ENCODE measurements at places on chromosomes 13 and 19.

- DNase-seq, result no peak
These were observed 113.2 kb downstream of the ESD start for GRCh38 chr13:46683676-46684260.

- DNase-seq, result no peak
These were observed 38.1 kb upstream of the ZNF766 start for GRCh38 chr19:52231154-52231910.

- no peak for DNase-seq
These were observed 2.5 kb upstream of the ECH1 start for GRCh38 chr19:38834104-38834490.

DNA sequence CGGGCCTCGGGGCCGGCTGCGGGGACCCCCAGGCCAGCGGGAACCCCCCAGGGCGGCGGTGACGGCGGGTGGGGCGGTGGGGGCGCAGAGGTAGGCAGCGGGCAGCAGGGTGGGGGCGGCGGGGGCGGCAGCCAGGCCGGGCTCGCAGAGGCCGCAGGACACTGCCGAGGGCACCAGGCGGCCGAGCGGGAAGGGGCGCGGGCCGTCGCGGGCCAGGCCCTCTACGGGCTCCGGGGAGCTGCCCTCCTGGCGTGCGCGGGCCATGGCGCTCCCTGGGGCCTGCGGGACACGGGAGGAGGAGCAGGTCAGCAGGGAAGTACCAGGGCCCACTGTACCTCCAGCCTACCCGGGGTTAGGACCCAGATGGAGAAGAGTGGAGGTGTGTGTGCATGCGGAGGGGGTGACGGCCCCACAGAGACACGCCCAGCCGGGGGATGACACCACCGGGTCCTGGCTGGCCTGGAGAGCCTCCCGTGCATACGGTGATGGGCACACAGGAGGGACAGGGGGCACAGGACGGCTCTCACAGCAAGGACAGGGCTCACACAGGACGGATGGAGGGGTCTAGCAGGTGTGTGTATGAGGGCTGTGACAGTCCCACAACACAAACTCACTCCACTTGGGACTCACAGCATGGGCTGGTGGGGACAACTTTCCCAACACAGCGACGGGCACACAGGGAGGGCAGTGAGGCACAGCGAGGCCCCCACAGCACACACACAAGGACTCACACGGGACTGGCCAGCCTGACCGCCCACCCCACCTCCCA is 2.6 kb downstream of the BBC3 start:
- DNase-seq, result peak; percentile 59

- DNase-seq, result no peak
These were observed 15.0 kb downstream of the ARHGEF7 start for GRCh38 chr13:111130116-111130508.

DNA sequence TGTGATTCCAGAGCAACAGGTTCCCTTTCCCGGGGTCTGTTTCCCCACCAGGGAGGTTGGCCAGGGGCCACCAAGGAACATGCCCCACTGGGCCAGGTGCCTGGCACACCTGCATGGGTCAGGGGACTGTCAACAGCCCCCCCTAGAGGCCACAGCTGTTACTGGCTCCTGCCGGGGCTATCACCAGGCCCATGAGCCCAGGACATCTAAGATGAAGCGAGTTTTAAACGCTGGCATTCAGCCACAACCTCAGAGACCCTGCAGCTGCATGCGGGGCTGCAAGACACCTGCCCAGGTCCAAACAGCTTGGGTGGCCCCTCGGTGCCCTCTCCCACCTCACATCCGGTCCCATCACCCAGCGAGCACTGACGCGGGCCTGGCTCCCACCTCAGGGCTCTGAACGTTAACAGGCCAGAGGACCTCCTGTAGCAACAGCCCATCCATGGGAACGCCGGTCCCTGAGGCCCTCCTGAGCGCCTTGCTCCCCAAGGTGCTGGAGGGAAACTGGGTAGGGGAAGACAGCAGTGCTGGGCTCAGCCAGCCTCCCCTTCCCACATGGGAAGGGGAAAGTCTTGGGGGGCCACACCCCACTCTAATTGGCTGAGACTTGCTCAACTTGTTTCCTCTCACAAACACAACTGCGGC is 12.0 kb downstream of the KHSRP start:
- DNase-seq, result peak; percentile 42

DNA sequence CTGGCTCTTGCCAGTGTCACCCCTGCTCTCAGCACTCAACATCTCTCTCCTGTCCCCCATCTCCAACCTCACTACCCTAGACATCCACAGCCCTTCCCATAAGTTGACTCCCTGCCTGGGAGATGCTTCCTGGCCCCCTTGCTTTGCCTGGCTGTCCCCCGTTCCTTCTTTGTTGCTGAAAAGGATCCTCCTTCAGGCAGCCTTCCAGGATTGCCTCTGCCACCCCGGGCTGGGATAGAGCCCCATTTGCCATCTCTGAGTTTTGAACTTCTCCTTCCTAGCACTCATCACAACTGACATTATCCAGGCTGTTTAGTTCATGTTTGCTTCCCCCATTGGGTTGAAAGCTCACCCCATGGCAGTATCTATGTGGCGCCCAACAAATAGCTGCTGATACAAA is 20.0 kb downstream of the CPAMD8 start:
- no peak for DNase-seq

DNA sequence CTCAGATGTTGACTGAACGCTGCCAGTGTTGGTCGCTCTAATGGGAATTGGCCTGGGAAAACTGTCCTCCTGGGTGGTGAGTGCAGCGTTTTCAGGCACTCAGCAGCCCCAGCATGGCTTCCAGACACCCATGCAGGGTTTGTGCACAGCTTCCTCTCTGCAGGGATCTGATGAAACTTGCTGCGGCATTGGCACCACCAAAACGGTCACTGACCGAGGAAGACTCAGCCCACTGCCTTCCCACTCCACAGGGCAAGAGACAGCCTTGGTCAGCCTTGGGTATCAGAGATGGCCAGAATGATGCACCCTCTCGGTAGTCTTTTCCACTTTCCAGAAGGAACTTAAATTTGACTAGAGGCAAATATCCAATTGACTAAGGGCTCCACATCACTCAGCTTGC is 398.9 kb downstream of the IRS2 start:
- peak; percentile 13 for DNase-seq

GRCh38 chr13:46170687-46171086 is 11.3 kb downstream of the LCP1 start:
- peak; percentile 62 for DNase-seq

DNA sequence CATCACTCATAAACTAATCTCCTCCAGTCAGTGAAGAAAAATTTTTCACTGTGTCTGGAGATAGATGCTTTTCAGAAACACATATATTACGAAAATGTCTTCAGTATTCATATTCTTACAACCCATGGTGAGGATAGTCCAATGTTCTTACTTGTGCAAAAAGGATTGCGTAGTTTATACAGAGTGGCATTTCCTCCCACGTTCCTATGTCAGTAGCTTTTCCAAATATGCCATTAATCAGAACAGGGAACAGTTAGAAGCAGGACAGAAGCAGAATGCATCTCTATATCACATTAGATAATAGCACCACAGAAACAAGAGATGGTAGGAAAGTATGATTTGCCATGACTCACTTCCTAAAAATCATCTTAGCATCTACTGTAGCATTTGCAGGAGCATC is 282.9 kb downstream of the SLITRK5 start:
- no peak for DNase-seq

DNA sequence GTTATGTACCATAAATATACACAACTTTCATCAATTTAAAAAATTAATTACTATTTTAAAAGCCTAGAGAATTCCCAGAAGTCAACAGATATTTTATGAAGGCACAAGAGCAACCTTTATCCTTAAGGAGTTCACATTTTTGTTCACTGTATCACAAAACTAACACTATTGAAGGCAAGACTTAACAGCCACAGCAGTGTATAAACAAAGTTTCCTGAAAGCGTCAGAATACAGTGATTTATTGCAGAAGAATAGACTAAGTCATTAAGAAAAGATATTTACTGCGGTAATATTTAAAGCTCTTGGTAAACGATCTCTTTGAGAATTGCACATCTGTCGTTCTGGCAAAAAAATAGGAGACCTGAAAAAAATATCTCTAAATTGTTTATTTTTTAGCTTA is 419.3 kb upstream of the NBEA start:
- DNase-seq, result no peak

- DNase-seq, result no peak
These were observed 53.0 kb downstream of the DPY19L3 start for GRCh38 chr19:32458500-32459123.

DNA sequence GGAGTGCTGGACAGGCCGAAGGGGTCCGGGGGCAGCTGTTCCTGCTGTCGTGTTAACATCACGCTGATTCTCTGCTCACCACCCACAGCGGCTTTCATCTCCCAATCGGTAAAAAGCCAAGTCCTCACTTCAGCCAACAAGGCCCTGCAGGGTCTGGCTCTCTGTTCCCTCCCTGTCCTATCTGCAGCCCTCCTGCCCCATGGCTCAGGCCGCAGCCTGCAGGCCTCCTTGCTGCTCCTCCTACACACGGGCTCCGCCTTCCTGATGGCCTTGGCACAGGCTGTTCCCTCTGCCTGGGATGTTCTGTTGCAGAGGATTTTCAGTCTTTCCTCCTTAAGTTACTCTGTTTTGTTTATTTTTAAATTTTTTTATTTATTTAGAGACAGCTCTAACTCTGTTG is 22.2 kb downstream of the FUZ start:
- no peak for DNase-seq

GRCh38 chr13:79477968-79478367 is 3.0 kb upstream of the NDFIP2 start:
- no peak for DNase-seq
